ENCODE measurements at places on chromosomes 6 and 20.

DNA sequence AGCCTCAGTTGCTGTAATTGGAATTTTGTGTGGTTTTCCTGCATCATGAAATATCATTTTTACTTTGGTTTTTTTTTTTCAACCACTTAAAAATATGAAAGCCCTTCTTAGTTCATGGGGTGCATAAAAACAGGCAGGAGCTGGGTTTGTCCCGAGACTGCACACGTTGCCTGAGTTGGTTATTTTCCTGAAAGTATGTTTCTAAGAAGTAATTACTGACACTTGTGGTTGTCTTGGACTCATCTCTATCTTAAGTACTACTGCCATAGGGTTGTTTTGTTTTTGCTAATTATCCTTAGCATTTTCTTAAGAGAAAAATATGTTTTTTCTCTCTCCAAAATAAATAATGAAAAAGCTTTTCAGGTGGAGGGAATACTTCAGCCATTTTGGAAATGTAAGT is 40.1 kb downstream of the FAM120B start:
- DNase-seq = peak; percentile 15

DNA sequence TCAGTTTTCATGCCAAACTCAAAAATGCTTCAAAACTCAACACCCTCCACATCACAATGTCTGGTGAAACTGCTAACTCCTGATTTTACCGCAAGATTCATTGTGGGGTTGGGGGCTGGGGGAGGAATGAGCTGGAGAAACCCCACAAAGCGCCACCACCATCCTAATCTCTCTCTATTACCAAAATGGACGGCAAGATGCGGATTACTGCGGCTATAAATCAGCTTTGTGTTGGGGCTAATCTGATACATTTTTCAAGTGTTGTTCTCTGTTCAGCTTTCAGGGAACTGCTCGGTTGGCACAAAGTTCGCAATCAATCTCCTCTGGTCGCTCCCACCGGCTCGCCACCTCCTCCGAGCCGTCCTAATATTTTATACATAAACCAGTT is 83.7 kb downstream of the TMEM242 start:
- DNase-seq = no peak

DNA sequence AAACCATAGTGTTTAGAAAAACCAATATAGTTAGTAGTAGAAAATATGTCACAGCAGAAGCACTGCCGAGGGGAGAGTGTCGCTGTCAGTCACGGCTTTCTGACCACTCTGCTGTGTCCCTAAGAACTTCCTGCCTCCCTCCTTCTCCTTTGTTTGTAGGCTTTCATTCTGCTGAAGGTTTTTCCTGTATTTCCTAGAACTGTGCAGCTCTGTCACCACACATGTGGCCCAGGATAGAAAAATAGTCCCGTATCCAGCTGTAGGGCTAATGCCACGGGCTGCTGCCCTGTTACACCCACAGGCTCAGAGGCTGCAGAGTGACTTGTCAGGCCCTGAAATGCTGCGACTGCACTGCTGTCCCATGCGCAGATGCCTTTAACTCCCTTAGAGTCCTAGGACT is 52.6 kb upstream of the SYNJ2 start:
- DNase-seq = no peak

- no peak for DNase-seq
These were observed 16.7 kb downstream of the RPP21 start for GRCh38 chr6:30361661-30362060.

DNA sequence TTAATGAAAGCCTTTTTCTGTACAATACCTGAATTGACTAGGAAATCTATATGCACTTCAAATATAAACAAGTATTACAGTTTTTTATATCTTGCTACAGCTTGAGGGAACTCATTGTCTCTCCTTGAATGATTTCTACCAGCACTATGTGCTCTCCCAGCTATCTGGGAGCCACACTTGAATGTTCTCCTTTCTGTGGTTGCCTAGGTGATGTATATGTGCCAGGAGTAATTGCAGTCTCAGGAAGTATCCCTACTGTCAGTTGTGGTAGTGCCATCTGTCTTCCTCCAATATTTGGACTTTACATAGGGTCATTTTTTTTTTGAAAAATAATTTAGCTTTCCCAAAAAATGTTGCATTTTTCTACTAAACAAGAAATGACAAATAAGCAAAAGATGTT is 288.0 kb upstream of the PLCB4 start:
- no peak for DNase-seq

DNA sequence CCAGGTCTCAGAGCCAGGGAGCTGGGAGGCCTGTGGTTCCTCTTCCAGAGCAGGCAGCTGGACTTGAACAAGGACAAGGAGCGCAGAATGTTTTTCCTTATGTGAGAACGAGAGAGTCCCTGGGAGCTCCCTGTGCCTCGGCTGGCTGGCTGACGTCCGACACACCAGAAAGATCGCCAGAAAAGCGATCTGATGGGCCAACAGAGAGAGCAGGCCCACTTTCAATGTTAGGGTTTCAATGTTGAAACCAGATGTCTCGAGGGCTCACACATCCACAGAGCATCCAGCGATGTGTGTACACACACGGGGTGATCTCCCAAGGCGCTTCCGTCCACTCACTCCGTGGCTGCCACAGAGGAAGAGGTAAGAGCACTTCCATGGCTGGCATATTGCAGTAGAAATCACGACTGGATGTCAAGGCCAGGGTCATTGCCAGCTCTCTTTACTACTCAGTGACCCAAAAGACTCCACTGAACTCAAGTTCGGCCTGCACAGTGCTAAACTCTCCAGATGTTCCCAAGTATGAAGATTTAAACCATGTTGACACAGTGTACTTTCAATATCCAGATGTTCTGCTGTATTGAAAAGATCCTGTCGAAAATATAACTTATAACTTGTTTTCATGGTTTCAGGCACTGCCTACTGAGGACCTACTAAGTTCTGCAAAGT is 70.8 kb upstream of the FOXC1 start:
- no peak for DNase-seq

GRCh38 chr20:14896569-14896968 is 559.2 kb upstream of the FLRT3 start:
- no peak for DNase-seq

- no peak for DNase-seq
These were observed 58.9 kb upstream of the L3MBTL3 start for GRCh38 chr6:129959358-129959930.

- no peak for DNase-seq
These were observed 172.2 kb downstream of the ARID1B start for GRCh38 chr6:156949376-156949775.

DNA sequence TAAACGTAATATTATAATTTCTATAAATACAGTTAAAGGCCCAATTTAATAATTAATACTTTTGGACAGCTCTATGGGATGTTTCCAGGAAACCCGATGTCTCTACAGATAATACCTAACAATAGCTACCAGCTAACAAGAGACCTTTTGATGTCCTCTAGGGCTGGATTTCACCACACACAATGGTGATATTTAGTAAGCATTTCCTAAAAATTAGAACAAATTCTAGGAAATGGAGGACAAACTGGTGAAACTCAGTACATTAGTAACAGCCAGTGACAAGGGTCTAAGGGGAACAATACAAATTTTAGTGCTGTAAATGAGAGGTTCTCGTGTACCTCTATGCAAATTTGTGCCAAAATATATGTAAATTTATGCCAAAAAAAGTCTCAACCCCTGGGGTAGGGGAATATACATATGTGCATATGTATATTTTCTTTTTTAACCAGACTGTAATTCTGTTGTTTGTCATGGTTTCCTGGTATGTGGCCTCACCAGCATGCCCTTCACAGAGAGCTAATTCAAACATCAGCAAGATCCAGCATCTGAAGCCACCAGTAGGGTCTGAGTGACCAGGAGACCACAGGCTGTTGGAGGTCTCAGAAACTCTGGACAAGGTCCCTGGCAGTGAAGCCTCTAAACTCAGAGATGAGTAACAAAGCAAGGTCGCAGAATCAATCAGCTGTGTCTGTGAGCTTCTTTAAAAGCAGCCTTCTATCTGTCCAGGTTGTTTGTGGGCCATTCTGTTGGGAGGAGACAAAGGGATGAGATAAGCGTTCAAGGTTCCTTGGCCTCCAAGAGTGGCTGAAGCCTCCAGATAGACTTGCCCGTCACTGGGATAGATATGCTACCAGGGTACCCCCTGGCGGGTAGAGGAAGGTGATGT is 235.1 kb upstream of the RREB1 start:
- no peak for DNase-seq

DNA sequence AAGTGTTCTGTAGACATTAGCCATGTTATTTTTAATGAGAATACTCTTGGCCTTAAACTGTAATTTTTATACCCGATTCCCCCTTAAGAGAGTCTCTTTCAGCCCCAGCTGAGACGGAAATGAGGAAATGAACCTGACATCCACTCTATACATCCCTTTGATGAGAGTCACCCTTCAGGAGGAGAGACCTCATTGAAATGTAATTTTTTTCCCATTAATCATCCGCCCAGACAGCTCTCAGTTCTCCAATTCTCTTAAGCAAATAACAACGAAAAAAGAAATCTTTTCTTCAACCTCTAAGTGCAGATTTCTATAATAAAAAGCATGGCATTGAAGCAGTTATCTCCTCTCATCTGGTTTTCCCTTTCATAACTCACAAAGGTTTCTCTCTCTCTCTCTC is 243.8 kb upstream of the PMEPA1 start:
- DNase-seq = no peak

- no peak for DNase-seq
These were observed 17.0 kb downstream of the CRISP1 start for GRCh38 chr6:49849213-49849907.

DNA sequence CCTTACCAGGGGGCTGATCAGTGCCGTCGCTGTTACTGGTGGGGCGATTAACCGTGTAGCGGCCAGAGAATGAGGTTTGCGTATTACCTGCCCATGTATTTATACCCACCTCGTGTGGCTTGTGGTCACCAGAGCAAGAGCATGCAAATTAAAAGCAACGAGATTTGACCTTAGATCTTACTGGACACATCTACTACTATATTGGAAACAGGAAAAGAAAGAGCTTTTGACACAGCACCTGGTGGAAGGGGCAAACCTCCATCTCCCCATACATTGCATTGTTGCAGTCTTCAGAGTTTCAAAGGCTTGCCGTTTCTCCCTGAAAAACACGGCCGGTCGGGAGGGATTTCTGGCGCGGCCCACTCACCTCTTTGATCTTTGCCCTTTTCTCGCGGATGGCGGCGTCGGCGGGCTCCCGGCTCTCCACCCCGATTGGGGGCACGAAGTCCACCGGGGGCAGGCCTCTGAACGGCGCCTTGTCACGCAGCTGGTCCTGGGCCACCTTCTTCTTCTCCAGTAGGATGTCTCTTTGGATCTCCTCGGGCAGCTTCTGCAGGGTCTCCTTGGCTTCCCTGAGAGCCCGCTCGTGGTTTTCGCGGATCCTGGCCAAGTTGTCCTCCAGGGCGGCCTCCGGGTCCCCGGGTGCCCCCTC is 1.3 kb downstream of the MAN1A1 start:
- DNase-seq = peak; percentile 63

DNA sequence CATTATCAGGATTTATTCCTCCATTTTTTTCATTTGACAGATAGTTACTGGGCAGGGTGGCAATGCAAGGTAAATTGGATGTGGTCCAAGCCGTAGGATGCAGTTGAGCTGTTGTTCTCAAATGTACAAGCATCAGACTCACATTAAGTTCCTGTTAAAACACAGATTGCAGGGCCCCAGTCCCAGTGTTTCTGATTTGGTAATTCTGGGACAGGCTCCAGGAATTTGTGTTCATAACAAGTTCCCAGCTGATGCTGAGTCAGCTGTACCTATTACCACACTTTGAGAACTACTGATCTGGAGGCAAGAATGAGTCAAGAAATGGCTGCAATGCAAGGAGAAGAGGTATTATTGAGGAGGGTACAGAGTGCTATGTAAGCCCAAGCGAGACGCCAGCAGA is 11.7 kb downstream of the TMEM244 start:
- no peak for DNase-seq

- DNase-seq = no peak
These were observed 10.9 kb downstream of the NINL start for GRCh38 chr20:25574411-25574810.

DNA sequence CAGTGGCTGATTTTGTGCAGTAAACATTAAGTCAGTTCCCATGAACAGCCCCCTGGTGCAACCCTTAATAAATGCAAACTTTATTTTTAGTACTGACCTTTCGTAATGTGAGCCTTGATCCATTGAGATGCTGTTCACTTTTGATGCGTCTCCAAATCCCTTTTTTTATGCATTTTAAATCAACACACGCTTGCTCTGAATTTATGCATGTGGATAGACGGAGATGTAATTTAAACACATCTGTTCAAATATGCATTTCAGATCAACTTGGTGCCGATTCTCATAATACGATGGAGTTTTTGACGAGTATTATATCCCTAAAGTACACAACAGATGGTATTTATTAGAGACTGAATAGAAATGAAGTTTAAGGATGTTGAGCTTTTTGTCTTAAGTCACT is 505.7 kb downstream of the CDKAL1 start:
- no peak for DNase-seq

DNA sequence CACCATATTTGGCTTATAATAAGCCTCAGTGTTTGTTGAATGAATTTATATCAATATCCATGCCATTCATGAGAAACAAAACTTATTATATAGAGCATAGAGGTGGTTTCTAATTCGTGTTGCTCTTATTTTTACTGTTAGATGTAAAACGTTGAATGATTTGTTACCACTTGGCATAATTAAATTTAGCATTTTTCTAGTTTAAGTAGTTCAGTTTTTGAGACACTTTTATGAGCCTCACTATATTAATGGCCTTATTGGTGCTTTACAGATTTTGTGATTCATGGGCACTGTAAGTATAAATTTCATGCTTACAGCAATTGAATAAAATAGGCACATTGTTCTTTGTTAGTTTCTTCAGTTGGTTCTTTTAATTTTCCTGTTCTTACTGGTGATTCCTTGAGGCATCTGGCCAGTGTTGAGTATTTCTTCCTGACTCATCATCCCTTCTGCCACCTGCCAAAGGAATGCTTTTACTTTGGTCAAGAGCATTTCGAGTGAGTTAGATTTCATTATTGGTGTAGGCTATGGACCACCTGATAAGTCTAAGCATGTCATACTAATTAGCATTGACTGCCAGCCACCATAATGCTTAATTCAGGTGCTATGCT is 34.8 kb downstream of the CDKAL1 start:
- DNase-seq = no peak

- DNase-seq = no peak
These were observed 50.3 kb upstream of the OGFRL1 start for GRCh38 chr6:71238351-71238750.

- DNase-seq = no peak
These were observed 68.7 kb downstream of the TXNDC5 start for GRCh38 chr6:7841781-7842468.

- DNase-seq = no peak
These were observed 25.7 kb downstream of the RIMS4 start for GRCh38 chr20:44784688-44785087.

GRCh38 chr6:40328386-40328985 is 258.7 kb downstream of the LRFN2 start:
- DNase-seq = peak; percentile 69

DNA sequence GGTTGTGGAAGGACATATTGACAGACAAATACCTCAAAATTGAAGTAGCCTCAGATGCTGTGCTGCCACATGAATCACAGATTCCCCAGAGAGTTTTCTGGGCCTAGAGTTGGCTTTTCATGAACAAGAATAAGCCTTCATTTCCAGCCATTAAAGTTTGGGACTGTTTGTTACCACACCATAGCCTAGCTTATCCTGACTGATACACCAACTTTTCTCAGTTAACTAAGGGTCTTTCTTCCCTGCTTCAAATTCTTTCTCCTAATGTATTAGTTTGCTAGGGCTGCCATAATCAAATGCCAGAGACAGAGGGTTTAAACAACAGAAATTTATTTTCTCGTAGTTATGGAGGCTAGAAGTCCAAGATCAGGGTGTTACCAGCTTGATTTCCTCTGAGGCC is 237.4 kb upstream of the ZFP64 start:
- DNase-seq = no peak

GRCh38 chr6:7243179-7243981 is 69.6 kb downstream of the SSR1 start:
- peak; percentile 50 for DNase-seq

All from activated CD4-positive, alpha-beta T cell treated with anti-CD3 and anti-CD28 coated beads for 36 hours (primary cell).